A549 treated with Mapracorat at 1 μM for 4 hours (cell line): ENCODE measurements at places on chromosomes 3 and 15. TPM values are rescaled to one million over a fixed set of nuclear protein-coding genes. Genes with fewer than 3 reads are reported as not detected.

TMC3 gene
- not detected in 5 replicates for total RNA-seq

CLDN11 gene
- total RNA-seq: 0.13 to 0.21 TPM (median 0.18 TPM) in 3 of 5 replicates, not detected in the others

ZNF80 gene
- total RNA-seq: not detected in 5 replicates

MITF gene
- total RNA-seq: 4.7 to 8.7 TPM (median 6.1 TPM) in 5 replicates

RYK gene
- 26.0 to 32.0 TPM (median 27.4 TPM) in 5 replicates for total RNA-seq

GRAMD1C gene
- total RNA-seq: 0.34 to 0.63 TPM (median 0.41 TPM) in 5 replicates

C15orf39 gene
- total RNA-seq: 25.9 to 36.4 TPM (median 31.6 TPM) in 5 replicates

GP5 gene
- 0.04 TPM in 1 of 5 replicates, not detected in the others for total RNA-seq

SNRPN gene
- 95.9 to 102 TPM (median 96.5 TPM) in 5 replicates for total RNA-seq

GATA2 gene
- 3.7 to 5.5 TPM (median 4.5 TPM) in 5 replicates for total RNA-seq

CFAP44 gene
- 1.1 to 1.8 TPM (median 1.4 TPM) in 5 replicates for total RNA-seq

GHRL gene
- not detected in 5 replicates for total RNA-seq

FBXL22 gene
- 0.15 to 0.25 TPM (median 0.21 TPM) in 4 of 5 replicates, not detected in the other for total RNA-seq

SNTN gene
- total RNA-seq: not detected in 5 replicates

GOLGA6L7 gene
- total RNA-seq: not detected in 5 replicates

CYFIP1 gene
- 67.9 to 89.0 TPM (median 82.4 TPM) in 5 replicates for total RNA-seq

LRRC31 gene
- not detected in 5 replicates for total RNA-seq

HGD gene
- 15.0 to 22.1 TPM (median 16.0 TPM) in 5 replicates for total RNA-seq

CGGBP1 gene
- total RNA-seq: 29.6 to 40.5 TPM (median 38.3 TPM) in 5 replicates

SH3GL3 gene
- 0.47 to 1.3 TPM (median 0.78 TPM) in 5 replicates for total RNA-seq

ITGA11 gene
- total RNA-seq: 2.4 to 7.0 TPM (median 5.0 TPM) in 5 replicates
